ENCODE measurements at places on chromosomes 1 and 21. TPM values are rescaled to one million over a fixed set of nuclear protein-coding genes. Genes with fewer than 3 reads are reported as not detected.

DNA sequence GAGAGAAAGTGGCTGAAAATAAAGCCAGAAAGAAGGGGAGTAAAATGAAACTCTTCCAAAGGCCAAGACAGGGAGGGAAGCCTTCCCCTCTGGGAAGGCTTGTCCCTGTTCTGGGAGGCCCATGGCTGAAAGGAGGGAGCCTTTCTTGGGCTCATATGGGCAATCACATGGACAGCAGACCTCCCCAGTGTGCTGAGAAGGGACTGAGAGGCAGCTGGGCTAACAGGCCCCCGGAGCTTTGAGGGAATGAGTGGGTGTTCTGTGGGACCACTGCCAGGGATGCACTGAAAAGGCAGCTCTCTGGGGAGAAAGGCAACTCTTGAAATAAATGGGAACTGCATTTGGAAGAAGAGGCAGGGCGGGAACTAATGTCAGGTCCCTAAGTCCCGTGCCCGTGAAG lies 39.1 kb downstream of the KANK4 start:
- DNase-seq: no peak

DNA sequence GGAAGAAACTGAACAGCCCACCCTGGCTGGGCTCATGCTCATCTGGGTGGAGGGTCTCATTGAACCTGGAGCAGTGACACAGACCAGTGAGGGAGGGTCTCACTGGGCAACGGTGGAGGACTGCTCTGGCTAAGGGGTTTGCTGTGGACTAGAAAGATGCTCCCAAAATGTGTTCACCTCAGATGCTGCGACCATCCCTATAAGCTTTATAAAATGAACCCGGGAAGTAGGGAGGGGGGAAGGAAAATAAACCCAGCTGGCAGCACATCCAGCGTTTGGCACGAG lies 34.5 kb upstream of the LBR start:
- DNase-seq: no peak

DNA sequence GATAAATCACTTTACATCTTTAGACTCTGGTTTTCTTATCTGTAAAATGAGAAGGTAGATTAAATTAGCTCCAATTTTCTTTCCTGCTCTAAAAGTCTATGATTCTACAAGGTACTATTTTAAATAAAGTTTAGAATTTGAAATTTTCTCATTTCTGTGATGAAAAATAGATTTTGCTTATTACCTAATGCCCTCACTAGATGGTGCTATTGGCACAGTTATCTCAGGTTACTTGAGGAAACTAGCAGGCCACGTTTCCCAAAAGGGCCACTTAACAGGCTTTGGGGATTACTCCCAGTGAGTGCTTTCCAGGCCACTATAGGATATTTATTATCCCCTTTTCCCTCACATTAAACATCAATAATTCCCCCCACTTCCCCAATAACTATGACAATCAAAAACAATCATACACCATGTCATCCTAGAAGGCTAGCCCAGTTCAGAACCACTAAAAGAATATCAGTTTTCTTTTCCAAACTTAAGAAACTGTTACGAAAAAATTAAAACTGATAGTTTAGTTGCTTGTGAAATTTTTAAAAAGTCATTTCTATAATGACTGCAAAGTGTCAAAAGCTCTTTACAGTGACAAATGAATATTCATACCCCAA lies 30.6 kb downstream of the OMA1 start:
- DNase-seq: no peak

- no peak for DNase-seq
Observed at GRCh38 chr1:201377611-201378092, at the start of gene TNNT2. TSS of gene TNNT2 (minus strand) at chr1:201377680. CDS start at chr1:201373254, 4,426 bp downstream.

GRCh38 chr1:167145965-167146364 lies 52.1 kb downstream of the STYXL2 start:
- no peak for DNase-seq

CELA3B gene
- 7.4 TPM for total RNA-seq

CDCP2 gene
- total RNA-seq: not detected

RNASEL gene
- 2.2 TPM for total RNA-seq

MARK1 gene
- 0.38 TPM for total RNA-seq
